Suppressor macrophage treated with lipopolysaccharide for 1 hour (primary cell): ENCODE measurements at places on chromosomes 6 and 20.

DNA sequence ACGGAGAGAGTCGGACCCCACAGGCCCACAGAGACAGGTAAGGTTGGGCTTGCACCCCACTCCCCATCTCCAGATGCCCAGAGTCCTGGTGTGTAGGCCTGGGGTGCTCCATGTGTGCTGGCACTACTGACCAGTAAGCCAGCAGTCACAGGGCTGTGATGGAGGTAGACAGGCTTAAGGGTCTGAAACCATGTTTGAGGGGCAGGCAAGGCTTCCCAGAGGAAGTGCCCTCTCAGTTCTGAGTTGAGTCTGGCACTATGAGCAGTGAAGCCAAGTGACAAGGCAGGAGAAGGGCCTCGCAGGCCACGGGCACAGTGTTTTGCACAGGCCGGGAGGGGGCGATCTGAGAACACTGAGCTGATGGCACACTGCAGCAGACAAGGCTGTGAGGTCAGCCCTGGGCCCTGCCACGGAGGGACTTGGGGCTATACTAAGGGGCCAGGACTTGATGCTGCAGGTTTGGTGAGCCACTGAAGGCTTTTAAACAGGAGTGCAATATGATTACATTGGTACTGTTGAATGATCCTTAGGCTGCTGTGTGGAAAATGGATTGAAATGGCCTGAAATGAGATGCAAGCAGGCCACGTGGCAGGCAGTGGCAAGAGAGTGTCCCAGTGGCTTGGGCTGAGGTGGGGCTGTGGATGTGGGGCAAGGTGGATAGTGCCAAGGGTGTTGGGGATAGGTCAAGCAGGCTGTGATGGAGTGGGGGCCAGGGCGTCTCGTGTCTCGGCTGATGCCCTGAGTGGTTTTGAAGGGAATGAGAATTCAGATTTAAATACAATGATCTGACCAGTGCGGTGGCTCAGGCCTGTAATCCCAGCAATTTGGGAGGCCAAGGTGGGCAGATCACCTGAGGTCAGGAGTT lies 20.3 kb downstream of the TTBK1 start:
- peak; percentile 92 for DNase-seq

DNA sequence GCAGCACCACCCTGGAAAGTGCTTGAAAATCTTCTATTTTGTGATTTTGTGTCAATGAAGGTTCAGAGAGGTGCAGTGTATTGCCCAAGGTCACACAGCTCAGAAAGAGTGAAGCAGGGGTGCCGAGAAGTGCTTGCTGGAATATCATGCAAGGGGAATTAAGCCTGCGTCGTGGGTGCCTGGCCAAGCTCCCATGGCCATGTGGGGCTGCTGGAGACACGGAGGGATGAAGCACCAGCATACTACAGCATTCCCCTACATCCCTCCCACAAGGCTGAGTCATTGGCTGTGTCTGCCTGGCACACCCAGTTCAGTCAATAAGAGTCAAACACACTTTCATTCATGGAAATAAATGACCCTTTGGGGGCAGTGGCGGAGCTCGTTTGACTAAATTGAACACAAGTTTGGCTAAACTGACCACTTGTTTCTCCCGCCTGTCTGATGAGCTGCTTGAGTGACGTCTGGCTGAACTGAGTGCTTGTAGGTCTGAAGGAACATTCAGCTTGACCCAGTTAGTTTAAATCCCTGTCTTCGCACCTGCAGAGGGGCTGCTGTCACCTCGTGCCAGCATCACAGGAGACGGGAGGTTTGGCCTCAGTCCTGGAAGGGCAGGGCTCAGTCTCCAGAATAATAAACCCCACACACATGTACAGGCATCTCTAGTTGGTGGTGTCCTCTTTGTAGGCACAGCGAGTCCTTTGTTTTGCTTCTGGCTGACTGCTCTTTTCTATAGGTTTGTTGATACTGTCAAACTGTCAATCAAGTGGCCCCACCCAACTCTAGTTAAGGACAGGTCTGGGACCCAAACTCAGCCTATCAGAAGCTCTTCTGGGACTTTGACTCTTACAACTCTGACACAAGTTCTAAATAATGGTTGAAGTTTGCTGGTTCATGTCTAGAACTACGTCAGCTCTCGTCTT lies 8.4 kb upstream of the TGM2 start:
- peak; percentile 77 for DNase-seq

DNA sequence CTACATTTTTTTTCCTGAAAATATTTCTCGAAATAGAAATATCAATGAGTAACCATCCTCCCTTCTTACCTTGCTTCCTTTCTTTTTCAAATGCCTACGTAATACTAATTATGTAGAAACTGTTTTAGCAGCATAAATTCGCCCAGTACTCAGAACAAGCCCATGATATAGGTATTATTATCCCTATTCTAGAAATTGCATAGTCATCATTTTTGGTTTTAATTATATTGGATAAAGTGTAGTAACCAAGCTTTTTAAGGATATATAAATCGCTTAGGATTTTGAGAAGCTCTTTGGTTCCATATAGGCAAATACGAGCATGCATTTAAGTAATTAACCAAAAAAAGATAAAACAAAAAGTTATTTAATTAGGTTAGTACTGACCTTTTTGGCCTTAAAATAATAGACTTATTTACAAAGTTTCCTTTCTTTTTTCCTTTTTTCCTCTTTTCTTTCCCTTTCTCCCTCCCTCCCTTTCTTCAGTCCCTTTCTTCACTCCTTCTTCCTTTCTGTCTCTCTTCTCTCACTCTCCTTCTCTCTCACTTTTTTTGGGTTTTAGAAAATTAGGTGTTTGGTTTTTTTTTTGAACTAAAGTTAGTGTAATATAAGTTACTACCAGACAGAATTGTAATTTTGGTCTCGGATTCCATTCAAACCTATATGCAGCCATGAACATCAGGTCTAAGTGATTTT lies 457.7 kb downstream of the RFPL4B start:
- no peak for DNase-seq

GRCh38 chr6:29376003-29376402 lies 912 bp upstream of the OR12D3 start:
- peak; percentile 22 for DNase-seq

DNA sequence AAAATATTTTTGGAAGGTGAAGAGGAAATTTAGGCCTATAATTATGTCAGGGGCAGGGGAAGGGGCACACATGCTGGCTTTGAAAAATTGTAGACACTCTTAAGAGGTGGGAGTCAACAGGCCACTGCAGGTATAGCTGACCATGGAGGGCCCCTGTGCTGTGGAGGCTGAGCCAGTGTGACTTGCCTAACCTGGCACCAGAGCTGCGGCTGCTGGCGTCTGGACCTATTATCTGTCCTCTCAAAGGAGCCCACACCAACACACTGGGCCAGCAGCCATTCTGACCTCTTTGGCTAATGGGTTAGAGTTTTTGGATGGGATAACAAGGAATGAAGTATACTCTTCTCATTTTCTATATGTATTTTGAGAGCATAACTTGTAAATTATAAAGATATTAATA lies 4.5 kb downstream of the GID8 start:
- no peak for DNase-seq
